ENCODE measurements at places on chromosomes 16 and 17.

DNA sequence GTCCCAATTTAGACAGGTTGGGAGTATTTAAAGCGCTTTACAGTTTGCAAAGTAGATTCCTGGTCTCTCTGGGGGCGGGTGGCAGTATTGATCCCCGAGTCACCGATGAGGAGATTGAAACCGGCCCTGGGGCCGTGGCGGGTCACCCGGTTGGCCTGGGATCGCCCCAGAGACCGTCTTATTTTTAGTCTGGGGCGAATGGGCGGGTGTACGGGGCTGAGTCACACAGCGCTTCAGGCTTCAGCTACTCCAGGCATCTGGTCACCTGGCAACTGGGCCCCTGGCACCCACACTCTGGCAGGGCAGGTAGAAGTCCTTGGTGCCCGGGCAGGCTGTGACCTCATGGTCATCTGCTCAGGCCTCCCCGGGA lies 669 bp downstream of the MIEF2 start:
- no peak for DNase-seq

DNA sequence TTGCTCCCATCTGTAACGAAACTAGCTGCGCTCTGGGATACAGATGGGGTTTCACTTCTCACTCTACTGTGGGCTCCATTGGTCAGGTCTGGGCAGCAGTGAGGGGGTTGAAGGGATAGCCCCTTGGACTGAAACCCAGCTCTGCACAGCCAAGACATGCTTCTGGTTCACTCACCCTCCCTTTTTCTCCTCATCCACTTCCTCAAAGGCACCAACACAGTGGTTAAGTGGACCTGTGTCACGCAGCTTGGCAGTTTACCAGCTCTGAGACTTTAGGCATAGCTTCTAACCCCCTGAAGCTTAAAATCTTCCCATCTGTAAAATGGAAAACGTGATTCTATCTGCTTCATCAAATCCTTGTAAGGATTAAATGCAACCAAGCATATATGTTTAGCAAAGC lies 11.5 kb upstream of the KRT38 start:
- DNase-seq = no peak

- DNase-seq = no peak
Measured at GRCh38 chr17:76706817-76707216, 3.9 kb downstream of the MXRA7 start.

DNA sequence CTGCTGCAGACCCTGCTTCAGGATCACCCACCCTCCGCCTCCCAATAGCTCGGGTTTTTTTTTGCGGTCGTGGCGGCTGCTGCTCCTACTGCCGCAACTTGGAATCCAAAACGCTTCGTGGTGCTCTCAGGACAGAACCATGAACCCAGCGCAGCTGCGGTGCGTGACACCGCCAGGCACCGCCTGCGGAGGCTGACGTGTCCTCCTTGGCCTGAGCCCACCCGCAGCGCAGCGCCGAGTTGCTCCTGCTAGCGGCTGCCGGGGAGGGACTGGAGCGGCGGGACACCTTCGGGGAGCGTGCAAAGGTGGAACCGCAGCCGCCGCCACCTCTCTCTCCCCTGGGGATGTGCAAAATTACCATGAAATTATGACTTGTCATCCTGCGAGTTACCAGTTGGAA lies 1893.0 kb downstream of the TP53TG3F start:
- DNase-seq = no peak

DNA sequence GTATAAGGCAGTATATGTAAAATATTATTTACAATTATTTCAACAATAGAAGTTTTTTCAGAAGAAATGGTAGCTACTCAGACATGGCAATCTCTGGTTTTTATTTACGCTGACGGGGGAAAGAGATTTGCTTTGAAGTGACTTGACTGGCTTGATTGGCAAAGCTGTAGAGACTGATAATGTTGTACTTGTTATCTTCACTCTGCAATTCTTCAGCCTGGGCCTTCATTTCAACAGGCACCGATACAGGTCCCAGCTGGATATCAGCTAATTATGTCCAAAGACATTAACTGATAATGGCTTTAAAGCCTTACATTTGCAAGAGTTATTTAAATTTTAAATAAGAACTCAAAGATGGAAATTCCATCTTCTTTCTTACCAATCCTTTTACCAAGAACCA lies 151.4 kb upstream of the HS3ST3A1 start:
- no peak for DNase-seq

- DNase-seq = no peak
Measured at GRCh38 chr16:24344784-24345183, 88.6 kb downstream of the CACNG3 start.

DNA sequence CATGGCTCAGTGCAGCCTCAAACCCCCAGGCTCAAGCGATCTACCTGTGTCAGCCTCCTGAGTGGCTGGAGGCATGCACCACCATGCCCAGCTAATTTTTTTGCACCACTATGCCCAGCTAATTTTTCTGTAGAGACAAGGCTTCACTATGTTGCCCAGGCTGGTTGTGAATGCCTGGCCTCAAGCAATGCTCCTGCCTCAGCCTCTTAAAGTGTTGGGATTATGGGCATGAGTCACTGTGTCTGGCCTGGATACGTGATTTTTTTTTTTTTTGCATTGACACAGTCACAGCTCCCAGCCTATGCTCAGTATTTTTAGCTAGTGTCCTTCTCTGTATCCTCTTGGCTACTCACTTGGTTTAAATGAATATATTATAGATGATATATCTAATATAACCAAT lies 377.0 kb upstream of the TNRC6C start:
- no peak for DNase-seq

DNA sequence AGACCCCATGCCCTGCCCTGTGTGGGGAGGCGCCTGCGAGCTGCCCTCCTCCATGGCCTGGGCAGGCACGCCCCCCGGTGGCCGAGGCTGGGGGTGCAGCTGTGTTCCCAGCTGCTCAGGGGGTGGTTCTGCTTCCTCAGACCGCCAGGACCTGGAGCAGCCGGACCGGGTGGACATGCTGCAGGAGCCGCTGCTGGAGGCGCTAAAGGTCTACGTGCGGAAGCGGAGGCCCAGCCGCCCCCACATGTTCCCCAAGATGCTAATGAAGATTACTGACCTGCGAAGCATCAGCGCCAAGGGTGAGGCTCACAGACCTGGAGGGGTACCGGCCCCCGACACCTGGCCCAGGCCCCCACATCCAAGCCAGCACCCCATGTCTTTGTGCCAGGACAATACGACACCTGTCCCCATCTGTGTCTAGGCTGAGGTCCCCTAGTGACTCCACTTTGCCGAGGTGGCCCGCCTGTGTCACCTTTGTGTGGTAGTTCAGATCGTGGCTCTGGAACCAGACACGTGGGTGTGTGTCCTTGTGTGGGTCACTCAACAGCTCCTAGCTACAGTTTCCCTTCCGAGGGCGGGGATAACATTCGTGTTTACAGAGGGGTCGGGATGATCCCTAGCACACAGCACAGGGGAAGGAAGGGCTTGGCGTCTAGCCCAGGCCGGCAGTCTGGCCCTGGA lies 9.3 kb downstream of the GJD3 start:
- DNase-seq = peak; percentile 73

- no peak for DNase-seq
Measured at GRCh38 chr17:1905190-1905913, 75.5 kb downstream of the RPA1 start.

DNA sequence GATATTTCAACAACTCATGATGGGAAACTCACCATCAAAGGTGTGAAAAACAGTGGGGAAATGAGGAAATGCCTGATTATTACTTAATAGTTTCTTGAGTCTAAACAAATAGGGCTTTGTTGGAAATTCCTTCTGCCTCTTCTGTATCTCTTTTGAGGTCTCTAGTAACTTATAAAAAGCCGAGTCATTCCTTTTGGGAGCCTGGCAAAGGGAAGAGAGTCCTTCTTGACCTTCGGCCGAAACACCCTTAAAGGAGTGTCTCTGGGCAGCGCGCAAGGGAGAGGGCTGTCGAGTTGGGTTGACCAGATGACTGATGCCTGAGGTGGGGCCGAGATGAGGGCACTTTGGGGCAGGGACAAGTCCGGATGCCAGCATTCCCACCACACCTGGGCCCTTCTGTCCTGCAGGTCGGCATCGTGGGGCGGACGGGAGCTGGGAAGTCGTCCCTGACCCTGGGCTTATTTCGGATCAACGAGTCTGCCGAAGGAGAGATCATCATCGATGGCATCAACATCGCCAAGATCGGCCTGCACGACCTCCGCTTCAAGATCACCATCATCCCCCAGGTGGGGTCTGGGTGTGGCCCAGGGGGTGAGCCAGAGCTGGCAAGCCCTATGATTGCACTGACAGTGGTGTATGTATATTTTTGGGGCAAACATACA lies 89.2 kb downstream of the ABCC6 start:
- no peak for DNase-seq

DNA sequence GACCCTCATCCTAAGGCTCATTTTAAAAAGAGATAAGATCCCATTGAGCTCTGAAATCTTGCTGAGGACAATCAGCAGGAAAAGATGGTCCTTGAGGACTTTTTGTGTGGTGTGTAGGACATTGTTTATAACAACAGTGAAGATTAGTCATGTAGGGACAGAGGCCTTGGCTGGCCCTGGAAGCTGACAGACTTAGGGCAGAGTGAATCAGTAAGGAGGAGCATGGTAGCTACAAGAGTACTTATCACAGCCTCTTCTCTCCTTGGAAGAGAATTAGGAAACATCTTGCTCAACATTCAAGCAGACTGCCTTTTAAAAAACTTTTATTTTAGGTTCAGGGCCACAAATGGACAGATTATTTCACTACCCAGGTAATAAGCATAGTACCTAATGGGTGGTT lies 665.9 kb upstream of the SALL1 start:
- no peak for DNase-seq

GRCh38 chr17:1634841-1635650 lies 6.4 kb upstream of the SLC43A2 start:
- no peak for DNase-seq

DNA sequence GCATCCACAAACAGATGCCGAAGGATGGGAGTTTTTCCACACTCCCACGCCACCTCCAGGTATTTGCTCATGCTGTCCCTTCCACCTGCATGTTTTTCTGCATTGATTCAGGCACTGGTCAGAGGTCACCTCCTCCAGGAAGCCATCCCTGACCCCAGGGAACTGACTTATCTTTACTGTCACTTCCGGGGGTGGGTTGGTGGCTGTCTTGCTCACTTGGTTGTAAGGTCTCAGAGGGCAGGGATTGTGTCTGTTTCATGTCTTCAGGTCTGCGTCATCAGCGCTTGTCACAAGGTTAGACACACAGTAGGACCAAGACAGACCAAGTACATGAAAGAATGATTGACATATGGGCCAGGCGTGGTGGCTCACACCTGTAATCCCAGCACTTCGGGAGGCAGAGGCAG lies 1.9 kb upstream of the IL4R start:
- DNase-seq = no peak

GRCh38 chr17:17590883-17591354 lies 589 bp downstream of the PEMT start:
- DNase-seq = no peak

DNA sequence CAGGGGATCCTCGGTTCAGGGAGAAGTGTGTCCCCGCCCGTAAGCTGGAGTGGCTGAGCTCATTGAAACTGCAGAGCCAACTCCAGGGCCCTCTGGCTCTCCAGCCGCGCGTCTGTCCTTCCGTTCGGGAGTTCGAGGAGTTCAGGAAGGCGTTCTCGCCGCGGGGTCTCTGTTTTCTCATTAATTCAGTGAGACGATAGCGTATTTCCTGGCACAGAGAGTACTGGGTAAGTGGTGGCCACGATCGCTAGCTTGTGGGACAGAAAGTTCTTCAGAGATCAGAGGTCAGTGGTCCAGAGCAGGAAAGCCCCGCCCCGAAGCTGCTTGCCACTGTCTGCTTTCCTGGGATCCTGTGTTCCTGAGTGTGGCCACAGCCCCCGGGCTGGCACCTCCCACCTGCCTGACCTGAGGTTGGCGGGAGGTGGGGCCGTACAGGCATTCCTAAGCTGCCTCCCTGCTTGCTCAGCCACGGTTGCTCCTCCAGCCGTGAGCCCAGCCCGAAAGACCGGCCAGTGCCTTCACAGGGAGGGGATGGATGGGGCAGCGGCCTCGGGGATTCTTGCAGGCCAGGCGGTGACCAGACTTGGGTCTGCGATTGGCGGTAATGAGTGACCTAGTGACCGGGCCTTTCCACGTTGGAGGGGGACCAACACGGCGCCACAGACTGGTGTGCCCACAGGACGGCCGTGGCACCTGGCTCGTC lies 8.9 kb downstream of the BAIAP2 start:
- DNase-seq = no peak

GRCh38 chr17:4898927-4899326 lies 409 bp upstream of the C17orf107 start:
- no peak for DNase-seq

All from CD8-positive, alpha-beta T cell (primary cell).